ENCODE measurements at places on chromosomes 5 and 9.

- DNase-seq, result no peak
These were observed 3.6 kb downstream of the HNRNPK start for GRCh38 chr9:83976372-83976771.

- no peak for DNase-seq
These were observed 24.8 kb downstream of the P4HA2 start for GRCh38 chr5:132202711-132203463.

- DNase-seq, result no peak
These were observed 144.6 kb upstream of the RAI14 start for GRCh38 chr5:34511481-34511880.

GRCh38 chr5:181243564-181244343, at the start of gene RACK1:
TSS of gene RACK1 (minus strand) at chr5:181243906. CDS start at chr5:181243800, 106 bp downstream.
- DNase-seq, result no peak

DNA sequence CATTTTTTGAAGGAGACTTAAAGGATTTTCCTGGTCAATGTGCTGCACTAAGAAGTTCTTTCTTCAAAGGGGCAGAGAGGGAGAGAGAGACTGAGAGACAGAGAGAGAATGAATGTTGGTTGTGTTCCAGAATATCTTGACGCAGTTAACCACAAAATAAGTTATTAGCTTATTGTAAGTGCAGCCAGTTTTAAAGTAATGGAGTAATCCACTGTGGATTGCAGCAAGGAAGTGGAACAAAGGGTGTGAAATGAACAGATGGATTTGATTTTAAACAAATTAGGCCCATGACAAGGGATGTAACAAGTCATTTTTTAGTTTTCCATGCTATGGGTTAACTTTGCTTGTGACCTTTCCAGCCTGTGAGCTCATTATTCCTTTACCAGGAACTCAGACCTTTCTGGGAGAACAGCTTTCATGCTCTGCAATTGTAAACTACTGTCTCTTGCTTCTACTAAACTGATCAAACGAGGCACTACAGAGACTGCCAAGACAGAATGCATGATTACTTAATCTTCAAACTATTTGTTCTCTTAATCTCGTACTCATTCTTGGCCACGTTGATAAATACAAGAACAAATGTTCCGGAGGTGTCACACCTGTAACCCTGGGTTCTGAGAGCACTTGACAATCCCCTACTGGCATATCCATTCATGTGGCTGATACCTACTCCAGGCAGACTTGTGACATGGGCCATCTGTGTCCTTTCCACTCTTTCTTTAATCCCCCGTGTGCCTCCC, 131.1 kb downstream of the TLE1 start:
- DNase-seq, result no peak

GRCh38 chr5:34412736-34413135, 243.4 kb upstream of the RAI14 start:
- no peak for DNase-seq

Measured in NCI-H510A (cell line).